Thymus (tissue), 14 donors: ENCODE measurements at places on chromosomes 7 and 10.

DNA sequence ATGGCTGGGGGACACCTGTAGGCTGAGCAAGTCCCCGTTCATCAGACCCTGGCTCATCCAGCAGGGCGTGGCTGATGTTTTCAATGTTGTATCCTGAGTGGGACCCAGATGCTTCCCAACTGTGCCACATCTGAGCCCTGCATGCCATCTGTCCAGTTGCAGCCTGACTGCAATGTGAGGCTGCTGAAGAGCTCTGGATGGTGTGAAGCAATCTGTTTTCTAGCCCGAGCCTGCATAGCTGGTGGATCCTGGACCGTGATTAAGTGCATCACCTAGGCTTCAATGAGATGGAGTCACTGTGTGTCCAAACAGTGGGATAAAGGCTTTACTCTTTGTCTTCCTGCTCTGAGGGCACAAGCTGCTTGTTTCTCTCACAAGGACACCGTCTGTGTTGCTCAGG, 99.8 kb downstream of the TCF7L2 start:
- DNase-seq, result no peak

DNA sequence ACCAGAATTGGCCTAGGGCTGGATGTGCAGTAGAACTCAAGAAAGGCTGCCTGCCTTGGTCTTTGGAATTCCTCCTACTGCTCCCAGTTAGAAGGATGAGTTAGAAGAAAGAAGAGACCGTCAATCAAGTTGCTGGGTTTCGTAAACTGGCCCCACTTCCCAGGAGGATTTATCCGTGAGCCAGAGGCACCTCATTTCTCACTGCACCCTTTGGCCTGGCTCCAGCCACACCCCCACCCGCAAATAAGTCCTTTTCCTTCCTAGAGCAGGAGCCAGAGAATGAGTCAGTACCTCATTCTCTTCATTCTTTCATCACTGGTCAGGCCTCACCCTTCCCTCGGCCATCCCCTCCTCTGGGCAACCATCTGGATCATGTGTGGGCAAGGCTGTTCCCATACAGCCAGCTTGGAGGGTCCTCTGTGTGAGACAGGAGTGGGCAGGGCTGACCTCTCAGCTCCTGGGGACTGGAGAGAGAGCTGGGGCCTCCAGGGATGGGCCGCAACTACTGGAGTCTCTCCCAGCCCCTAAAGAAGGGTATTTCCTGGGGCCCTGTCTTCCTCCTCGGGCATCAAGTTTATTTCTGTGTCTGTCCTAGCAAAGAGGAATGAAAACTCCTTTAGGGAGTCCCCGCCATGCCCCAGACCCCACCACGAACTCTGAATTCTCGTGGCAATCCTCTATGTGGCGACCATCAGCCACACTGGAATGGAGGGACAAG, 87.2 kb upstream of the DUSP5 start:
- no peak for DNase-seq

DNA sequence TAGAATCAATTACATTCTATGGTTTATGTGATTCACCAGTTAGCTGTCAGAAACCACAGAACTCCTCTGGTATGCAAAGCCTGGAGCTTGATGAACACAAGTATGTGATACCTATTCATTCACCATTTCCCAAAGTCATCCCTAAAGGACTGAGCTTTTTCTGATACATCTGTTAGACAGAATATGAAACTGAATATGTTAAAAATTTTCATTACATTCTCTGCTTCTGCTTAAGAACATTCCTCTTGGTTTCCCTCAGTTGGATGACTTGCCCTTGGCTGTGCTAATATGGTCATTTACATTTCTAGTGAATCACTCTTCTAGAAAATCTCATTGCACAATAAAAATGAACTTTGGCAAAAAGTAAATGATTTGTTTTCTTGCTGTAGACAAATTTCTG, 10.8 kb upstream of the PON1 start:
- no peak for DNase-seq

GRCh38 chr7:24328050-24328449, 44.1 kb downstream of the NPY start:
- no peak for DNase-seq

GRCh38 chr7:17965603-17966002, 25.3 kb upstream of the SNX13 start:
- no peak for DNase-seq

DNA sequence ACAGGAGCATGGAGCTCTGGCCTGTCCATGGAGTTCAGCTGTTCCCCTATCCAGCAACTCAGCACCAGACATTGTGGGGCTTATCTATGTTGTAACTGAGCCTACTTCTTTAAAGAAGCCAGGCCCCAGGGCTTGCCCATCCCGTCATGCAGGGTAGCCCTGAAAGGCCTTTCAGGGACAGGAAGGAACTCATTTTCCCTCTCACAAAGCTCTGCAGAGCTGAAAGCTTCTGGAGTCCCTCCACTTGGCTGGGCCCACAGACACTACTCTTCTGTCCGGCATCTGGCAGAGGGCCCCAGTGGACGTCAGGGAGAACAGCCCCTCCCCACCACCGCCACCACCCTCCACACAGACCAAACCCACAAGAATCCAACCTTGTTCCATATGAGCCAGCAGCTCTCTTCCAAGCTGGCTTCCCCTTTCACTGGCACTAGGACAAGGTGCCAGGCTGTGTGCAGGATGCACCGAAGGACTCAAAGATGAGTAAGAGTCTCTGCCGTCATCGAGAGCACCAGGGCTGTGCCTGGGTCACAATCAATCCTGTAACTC, 33.1 kb downstream of the DENND2A start:
- DNase-seq, result no peak

GRCh38 chr7:116574025-116574822, 49.4 kb downstream of the CAV1 start:
- DNase-seq, result no peak

GRCh38 chr7:122306320-122307227, 2.0 kb upstream of the FEZF1 start:
- DNase-seq, result no peak

- DNase-seq, result no peak
Measured at GRCh38 chr10:114271779-114272167, 32.7 kb downstream of the VWA2 start.

GRCh38 chr7:102417105-102417504, 16.3 kb upstream of the ORAI2 start:
- no peak for DNase-seq

DNA sequence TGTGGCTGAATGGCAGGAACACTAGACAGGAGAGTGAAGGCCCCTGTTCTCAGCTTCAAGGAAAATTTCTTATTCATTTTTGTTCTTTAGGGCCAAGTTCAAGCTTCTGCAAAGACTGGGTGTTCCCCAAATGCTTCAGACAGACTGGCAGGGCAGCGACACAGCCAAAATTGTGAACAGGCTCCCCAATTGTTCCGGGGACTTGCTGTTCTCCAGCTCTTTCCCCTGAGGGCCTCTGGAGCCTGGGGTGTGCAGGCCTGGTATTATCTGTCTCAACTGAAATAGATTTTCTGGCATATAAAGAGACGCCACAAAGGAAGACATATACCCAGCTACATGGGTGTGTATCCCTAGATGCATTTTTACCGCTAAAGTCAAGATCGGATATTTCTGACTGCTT, 30.3 kb upstream of the PLCE1 start:
- DNase-seq, result no peak

GRCh38 chr7:141251957-141252356, 178.1 kb downstream of the TMEM178B start:
- DNase-seq, result no peak

DNA sequence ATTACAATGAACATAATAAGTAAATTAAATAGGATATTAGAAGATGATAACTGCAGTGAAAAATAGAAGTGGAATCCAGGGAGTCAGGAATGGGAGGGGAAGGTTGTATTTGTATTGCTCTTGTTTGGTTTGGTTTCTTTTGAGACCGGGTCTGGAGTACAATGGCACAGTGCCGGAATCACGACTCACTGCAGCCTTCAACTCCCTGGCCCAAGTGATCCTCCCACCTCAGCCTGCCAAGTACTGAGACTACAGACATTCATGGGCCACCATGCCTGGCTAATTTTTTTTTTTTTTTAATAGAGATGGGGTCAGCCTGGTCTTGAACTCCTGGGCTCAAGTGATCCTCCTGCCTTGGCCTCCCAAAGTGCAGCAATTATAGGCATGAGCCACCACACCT, 59.9 kb upstream of the LRRC4 start:
- DNase-seq, result no peak

DNA sequence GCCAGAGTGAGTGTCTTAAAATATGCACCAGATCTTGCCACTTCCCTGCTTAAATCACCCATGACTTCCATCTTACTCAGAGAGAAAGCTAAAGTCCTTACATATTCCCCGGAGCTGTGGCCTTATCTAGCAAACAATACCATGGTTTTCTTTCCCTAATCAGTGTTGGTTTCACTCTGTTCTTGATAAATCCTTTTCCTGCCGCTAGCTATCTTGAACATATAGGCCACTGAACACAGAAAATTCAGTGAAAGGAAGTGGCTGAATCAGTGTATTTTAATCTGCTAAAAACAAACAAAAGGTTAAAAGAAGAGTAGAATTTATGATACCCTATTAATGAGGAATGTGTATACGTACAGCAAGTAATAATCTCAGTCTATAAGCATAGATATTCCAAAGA, 42.0 kb upstream of the JAZF1 start:
- no peak for DNase-seq

GRCh38 chr7:146683439-146683838, 566.8 kb downstream of the CNTNAP2 start:
- DNase-seq, result no peak

DNA sequence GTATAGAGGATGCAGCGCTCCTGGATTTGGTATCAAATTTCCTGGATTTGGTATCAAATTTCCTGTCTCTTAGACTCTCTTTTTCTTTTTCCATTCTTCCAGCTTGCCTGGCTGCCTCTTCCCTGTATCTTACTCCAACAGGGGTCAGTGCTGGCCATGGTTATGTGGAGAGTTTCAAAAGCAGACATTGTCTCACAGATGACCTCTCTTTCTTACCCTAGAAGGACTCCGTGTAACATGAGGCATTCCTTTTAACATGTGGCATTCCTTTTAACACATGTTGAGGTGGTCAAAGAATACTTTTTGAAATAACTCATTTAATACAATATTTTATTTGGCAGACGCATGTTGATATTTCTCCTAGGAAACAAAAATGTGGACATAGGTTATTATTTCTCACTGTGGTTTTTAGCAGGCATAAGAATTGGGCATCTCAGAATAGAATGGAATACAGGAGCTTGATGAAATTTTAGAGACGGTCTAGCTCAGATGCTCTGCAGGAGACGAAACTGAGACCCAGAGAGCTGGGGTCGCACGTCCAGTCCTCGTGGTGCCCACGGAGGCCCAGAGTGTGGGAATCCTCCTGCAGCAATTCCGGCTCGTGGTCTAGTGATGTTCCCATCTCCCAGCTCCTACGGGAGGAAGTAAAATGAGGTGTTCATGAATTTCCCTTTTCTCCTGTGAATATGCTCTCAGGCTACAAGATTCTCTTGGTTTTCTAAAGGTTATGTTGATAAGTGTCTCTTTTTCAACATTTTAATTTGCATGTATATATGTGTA, 59.6 kb upstream of the PITRM1 start:
- DNase-seq, result no peak

DNA sequence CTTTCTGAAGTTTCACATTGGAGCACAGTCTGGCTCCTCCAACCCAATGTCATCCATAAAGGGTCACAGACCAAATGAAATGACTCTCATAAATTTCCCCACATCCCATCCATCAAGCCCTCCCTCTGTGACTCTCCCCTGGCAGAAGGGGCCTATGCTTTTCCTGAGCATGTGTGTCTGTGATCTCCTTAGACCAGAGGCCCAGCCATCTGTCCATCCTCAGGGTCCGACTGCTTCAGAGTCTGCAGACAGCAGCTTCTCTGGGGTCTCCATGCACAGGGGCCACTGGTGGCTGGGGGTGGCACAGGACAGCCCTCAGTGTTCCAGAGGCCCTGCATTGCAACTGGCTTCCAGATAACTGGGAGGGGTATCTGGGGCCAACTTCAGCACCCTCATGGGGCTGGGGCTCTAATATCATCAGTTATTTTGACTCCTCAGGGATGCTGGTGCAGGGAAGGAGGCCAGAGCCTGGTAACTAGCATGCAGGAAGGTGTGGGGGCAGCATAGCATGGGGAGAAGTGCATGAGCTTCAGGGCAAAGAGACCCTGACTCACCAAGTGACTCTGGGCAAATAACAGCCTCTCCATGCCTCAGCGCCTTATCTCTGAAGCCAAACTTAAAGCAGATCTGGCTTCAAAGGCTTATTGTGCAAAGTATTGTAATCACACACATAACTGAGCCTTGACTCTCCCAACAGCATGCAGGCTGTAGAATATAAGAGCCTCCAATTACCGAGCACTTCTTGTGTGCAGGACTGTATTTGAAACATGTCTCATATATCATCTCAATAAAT, 266.9 kb downstream of the GRID1 start:
- no peak for DNase-seq

GRCh38 chr7:45593121-45593541, 19.0 kb downstream of the ADCY1 start:
- DNase-seq, result no peak

DNA sequence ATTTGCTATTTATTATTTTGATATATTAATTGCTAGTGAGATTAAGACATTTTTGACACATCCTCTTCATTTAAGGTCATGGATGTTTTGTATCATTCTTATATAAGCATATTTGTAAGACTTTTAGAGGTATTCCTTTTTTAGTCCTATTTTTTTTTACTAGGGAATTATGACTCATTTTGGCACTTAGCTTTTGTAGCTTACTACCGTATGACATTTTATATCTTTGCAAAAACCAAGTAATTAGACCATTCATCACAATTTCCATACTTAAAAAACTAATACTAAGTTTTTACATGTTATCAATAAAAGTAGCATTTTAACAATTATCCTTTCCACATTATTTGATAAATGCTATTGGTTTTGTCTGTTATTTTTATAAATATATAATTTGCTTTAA, 41.6 kb downstream of the BMPR1A start:
- DNase-seq, result no peak

- DNase-seq, result no peak
Measured at GRCh38 chr7:127873715-127874636, 157.3 kb downstream of the LRRC4 start.

- DNase-seq, result no peak
Measured at GRCh38 chr7:66016131-66016461, 34.1 kb upstream of the GUSB start.

- no peak for DNase-seq
Measured at GRCh38 chr7:134396031-134396430, 62.9 kb downstream of the AKR1B1 start.

- DNase-seq, result no peak
Measured at GRCh38 chr10:70122742-70123141, 9.9 kb downstream of the AIFM2 start.

DNA sequence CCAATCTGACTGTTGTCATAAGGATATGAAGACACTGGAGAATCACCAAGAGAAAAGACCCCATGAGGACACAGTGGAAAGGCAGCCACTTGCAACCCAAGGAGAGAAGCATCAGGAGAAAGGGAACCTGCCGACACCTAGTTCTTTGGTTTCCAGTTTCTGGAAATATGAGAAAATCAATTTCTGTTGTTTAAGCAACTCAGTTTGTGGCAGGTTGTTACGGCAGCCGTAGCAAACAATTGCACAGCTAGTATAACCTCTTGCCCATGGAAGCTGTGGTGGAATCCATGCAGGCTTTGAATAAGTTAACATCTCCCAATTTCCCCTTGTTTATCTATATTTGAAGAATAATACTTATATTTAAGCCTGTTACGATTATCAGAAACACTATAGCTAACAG, 1103.0 kb upstream of the PHF14 start:
- no peak for DNase-seq
